GM13976 (cell line): ENCODE measurements at places on chromosomes 3 and 15.

DNA sequence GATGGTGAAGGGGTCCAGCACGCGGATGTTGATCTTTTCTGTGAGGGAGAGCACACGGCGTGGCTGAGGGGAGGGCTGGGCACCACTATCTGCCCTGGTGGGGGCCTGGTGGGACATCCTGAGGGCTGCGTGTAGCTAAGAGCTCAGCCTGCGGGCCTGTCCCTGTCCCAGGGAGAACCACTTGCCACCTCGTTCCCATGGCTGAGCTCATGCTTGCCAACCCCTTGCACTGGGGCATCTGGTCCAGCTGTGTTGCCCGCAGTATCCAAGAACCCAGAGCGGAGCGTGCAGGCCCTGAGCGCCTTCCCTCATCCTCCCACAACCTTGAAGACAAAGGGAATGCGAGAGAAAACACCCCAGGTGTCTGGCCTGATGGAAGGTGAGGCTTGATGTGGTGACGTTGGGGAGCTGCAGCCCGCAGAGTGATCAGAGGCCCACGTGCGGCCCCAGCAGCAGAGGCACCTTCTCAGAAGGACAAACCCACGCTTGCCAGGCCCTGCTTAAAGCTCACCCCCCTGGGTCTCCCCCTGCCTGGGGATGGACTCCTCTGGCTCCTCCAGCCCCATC is 28.9 kb downstream of the TKT start:
- no peak for DNase-seq

GRCh38 chr15:37891766-37892368 is 42.6 kb upstream of the TMCO5A start:
- no peak for DNase-seq

- DNase-seq, result peak; percentile 39
Measured at GRCh38 chr3:181726351-181727330, 14.9 kb downstream of the SOX2 start.

GRCh38 chr15:51097553-51098330 is 3.0 kb upstream of the TNFAIP8L3 start:
- DNase-seq, result no peak

- DNase-seq, result no peak
Measured at GRCh38 chr15:66269326-66270090, 16.0 kb upstream of the MEGF11 start.

DNA sequence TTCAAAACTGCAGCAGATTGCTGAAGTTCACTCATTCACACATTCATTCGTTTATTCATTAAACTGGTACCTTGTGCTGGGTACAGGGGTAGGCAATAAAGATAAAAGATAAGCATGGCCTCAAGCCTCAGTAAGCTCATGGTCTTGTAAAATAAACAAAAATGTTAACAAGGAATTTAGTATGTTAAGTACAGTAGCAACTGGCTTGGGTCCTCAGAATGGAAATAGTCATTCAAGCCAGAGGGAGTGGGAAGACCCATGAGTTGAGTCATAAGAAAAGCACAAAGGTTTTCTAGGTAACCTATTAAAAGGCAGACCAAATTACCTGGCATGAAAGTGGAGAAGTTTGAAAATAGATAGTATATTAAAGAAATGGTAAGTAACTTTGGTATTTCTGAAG is 163.3 kb downstream of the CDIN1 start:
- no peak for DNase-seq

GRCh38 chr3:4375911-4376310 is 72.7 kb downstream of the SETMAR start:
- no peak for DNase-seq

- DNase-seq, result peak; percentile 20
Measured at GRCh38 chr3:69439643-69440270, 53.9 kb upstream of the FRMD4B start.

DNA sequence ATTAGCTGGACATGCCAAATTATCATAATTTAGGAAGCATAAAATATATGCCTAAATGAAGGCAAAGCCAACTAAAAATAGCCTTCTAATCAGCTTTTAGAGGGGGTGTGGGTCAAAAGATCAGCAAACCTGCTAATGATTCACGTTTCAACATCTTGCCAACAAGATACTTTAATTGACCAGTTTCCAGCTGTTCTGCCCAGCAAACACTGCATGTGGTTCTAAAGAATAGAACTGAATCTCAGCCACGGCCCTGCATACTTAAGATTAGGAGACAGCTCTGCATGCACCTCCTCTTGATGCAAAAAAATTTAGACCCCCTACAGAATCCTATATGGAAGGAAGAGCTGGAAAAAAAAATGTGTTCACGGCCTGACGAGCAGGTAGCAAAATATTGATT is 500.5 kb downstream of the TBL1XR1 start:
- no peak for DNase-seq

DNA sequence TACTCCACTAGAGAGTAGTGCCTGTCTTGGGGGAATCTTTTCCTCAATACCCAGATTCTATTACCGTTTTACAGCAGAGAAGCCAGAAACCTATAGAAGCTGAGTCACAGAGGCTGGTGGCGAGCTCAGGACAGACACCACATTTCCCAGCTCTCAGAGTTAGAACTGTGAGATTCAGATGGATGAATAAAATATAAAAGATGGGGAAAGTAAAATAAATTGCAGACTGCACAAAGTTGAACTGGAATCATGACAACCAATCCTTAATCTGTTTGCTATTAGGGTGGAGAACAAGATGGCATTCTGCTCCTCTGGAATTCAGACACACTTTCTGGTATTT is 40.5 kb upstream of the CMSS1 start:
- DNase-seq, result no peak
